ENCODE measurements at places on chromosomes 13 and 19. TPM values are rescaled to one million over a fixed set of nuclear protein-coding genes. Genes with fewer than 3 reads are reported as not detected.

Gene ZNF578
- 0.47 TPM for total RNA-seq

Gene ZNF132
- total RNA-seq = 3.1 TPM

Gene ERVK3-1
- total RNA-seq = 30.3 TPM

GRCh38 chr19:52066258-52066863, 17.7 kb upstream of the ZNF432 start:
- DNase-seq = no peak

Gene HS6ST3
- not detected for total RNA-seq

Gene VAV1
- total RNA-seq = 121 TPM

Gene KLHL26
- total RNA-seq = 9.2 TPM

GRCh38 chr19:35913589-35913988, 5.5 kb upstream of the TYROBP start:
- DNase-seq = no peak

DNA sequence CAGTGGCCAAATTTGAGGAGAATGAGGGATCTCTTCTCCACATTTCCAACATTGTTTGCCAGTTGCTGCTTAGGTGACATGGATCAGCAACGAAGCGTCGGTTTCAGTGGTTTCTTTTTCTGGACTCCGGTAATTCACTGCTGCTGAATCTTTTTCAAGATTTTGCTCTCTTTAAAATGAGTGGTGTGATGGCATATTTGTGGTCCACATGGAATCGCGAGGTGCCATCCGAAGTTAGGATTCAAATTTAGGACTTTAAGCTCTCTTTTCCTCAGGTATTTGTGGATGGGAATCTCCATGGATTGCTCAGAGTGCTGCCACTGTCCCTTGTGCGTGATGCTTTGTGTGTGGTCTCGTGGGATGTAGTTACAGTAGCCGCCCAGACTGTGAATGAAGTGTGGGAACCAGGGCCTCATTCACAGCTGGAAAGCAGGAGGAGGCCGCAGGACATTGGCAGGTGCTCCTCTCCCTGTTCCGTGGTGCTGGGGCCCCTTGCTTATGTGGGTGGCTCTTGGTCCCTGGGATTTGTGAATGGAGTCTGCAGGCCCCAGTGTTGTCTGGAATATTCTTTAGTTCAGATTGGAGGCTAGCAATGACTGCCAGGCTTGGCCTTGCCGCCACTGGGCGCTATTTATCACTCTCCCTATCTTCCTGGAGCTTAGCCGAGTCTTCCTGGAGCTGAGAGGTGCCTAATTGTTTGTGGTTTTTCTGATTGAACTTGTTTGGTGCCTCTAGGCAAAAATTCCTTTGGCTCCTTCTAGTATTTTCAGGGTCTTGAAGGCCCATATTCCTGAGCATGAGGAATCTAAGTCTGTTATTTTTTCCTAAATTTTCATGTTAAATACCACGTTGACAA, 1.5 kb downstream of the ILF3 start:
- no peak for DNase-seq

DNA sequence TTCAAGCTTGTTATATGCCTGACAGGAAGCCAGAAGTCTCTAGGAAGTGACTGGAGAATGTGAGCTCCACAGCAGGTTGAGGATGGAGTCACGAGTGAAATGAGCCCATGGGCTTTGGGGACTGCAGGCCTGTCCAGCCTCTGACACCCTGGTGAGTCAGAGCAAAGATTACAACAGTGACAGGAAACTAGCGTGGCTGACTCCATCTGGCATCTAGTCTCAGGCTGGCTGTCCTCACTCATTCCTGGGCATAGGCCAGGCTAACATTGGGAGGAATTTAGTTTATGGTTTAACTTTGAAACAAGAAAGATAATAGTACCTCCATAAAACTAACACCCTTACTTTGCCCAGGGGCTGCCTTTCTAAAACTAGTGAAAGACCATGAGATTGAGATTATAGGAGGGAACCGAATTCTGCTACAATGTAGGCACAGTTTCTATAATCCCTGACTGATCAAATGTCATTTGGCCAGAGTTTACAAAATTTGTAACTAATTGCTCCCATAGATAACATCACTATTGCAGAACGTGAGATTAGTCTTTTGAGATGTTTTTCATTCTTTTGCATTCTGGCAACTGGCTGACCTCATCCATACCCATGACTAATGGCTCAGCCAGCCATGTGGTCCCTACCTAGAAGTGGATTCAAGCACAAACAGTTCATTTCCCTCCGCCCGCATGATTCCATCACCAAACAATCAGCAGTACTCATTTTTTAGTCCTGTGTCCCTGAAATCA, 28.4 kb downstream of the PSG1 start:
- no peak for DNase-seq

GRCh38 chr13:43293986-43294385, 270.6 kb downstream of the DNAJC15 start:
- no peak for DNase-seq

- DNase-seq = peak; percentile 20
Observed at GRCh38 chr13:42356184-42356575, 84.2 kb downstream of the AKAP11 start.

GRCh38 chr13:99830931-99831330, 140.6 kb downstream of the ZIC5 start:
- DNase-seq = no peak

Gene CCDC70
- not detected for total RNA-seq

DNA sequence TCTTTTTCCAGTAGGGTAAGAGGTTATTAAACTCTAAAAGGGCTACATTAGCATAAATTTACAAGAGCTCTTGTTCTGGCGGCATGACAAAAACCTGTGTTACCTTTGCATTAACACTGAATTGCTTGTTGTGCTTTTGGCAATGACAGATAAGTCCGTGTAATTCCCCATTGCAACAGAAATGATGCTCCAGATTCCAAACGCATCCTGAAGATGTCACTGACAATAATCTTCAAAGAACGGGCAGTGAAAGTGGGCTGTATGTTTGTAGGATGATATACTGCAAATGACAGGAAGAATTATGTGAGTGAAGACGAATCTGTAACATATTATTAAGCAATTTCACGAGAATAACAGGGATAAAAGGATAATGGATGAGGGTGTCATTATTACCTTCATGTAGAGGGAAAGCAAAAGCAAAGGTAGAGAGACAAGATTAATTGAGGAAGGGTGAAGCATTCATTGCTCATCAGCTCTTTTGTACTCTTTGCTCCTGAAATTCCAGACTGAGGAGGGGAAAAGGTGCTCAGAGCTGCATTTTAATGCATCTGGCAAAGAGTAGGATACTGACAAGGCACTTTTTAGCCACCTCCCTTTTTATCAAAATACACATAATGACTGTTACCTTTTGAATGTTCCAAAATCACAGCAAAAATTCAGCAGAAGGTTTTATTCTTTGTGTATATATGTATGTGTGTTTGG, 38.5 kb upstream of the MAB21L1 start:
- no peak for DNase-seq

DNA sequence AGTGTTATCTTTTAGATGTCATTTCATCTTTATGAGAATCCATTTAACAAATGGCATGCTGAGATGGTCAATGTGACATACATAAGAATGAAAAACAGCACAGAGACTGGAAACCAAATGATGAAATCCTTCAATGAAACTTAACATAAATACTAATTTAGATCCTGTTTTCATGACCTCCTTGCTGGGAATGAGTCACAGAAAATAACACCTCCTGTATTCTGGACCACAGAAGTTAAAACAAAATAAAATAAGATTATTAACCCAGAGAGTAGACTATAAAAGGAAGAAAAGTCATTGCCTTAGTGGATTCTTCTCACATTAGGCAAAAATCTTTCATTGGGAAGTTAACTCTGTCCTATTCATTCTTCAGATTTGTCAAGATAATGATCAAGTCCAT, 1.6 kb downstream of the DIAPH3 start:
- DNase-seq = no peak

Gene ZSWIM4
- 6.3 TPM for total RNA-seq

- DNase-seq = no peak
Observed at GRCh38 chr19:52070496-52070895, 21.9 kb upstream of the ZNF432 start.

GRCh38 chr13:39040206-39040605, 1.9 kb downstream of the NHLRC3 start:
- DNase-seq = no peak

GRCh38 chr13:38871275-38871674, 119.4 kb downstream of the STOML3 start:
- no peak for DNase-seq

DNA sequence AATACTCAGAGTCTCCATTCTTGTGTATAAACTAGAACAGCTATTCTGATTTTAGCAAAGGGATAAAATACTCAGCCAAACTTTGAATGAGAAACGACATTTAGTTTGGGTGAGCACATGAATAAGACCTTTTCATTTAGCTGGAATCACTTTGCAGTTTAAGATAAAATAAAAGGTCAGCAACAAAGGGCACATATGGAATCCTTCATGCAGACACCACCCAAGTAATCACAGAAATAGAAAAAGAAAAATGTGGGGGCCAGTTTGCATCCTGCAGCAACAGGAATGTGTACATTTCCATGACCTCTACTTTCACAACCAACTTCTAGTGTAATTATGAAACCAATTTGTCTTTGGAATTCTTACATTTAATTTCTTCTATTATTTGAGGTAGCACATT, 1637.4 kb downstream of the PCDH9 start:
- DNase-seq = no peak

DNA sequence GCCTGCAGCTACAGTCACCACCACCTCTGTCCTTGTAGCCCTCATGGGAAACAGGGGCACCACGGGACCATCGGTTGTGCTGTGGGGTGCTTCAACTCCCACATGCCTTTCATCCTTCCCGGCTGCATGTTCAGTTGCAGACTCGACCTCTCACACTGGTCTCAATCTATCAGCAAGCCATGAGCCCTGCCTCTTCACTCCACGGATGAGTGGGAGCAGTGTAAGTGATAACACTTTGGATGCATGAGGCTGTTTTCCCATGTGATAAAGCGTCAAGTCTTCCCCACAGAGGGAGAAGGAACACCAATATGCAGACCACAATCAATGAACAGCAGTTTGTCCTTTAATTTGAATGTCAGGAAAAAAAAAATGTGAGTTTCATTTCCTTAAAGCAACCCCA, 12.2 kb downstream of the SERP2 start:
- no peak for DNase-seq

Gene BCL3
- 124 TPM for total RNA-seq

DNA sequence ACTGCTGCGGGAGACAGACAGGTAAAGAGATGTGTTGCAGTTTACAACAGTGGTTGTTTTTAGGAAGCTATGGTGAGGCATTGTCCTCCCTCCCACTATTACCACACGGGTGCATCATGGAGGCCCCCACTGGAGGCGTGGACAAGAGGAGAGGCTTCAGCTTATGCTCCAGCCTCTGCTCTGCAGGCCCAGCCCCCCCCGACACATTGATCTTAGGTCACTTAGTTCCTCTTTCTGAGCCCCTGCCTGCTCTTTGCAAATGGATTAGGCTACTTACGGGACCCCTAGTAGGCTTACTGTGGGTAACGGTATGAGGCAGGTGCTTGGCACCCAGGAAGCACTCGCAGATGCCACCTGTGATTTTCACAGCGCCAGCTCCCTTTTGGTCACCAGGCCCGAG, 123.9 kb downstream of the SLC7A1 start:
- no peak for DNase-seq

- DNase-seq = peak; percentile 55
Observed at GRCh38 chr19:36331353-36332228, 47.4 kb downstream of the ZFP14 start.

DNA sequence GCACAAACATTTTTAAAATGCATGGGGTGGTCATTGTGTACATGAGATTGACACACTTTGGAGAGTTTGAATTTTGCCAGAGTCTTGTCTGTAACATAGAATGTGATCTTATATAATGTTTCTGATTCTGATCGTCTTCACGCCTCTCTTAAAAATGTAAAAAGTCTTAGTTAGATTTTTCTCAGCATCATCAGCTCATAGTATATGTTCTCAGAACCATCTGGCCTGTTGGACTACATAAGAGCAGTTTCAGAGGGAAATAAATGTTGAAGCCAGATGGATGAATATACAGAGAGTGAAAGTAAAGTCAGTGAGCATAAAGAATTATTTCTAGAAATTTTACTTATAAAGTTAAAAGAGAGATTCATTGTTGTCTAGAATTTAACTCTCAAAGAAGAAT, 789.9 kb upstream of the MIR17HG start:
- DNase-seq = no peak

DNA sequence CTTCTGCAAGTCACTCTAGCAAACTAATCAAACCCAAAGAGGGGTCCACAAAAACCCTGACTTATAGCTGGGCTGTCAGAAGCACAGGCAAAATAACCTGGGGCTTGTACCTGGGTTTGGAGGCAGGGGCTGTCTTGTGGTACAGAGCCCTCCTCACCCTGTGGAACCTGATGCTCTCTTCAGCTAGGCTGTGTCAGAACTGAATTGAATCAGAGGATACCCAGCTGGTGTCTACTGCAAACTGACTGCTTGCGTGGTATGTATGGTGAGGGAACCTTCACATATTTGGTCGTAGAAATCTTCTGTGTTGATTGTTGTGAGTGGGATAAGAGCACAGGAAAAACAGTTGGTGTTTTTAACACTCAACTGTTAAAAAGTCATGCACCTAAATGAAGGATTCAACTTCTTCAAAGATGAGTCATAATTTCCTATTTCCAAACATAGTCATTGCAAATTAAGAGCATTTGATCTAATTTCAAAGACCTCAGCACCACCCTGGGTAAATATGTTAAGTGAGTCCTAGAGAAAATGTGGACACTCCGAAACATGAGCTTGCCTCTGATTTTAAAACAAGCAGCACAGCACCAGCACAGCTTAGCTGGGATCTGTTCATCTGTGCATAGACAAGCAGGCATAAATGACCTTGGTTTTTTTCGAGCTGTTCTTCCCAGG, 840.2 kb downstream of the UQCRFS1 start:
- DNase-seq = no peak

DNA sequence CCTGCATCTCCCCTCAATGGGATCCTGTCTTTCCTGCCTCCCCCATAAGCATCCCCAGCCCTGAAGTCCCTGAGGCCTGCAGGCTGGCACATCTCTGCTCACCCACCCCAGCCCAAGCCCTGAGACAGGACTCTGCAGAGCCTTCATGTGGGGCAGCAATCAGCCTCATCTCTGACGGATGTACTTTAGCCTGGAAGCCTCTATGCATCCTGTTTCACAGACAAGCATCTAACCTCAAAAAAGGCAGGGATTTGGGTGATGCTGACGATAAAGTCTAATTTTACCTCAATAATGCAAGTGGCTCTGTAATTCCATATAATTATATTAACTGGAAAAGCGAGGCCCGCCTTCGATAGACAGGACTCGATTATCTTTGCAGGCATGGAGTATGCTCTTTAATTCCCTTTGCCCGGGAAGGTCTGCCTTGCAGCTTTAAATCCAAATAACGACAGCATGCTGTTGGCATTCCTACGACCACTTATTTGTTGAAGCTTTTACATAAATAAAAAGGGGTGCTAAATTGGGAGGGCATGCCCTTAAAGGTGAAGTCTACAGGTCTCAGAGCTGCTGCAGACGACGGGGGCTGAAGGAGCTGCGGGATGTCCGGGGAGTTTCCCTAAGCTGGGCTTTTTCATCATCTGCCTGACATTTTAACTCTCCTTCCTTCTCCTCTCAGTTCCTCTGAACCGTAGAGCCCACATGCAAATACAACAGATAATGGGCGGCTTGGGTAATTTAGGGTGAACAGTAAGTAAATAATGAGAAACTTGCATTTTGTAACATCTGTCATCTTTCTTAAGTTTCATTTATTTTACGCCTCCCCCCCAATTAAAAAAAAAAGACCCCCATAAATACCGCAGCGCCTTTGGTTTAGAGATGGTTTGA, 211.5 kb downstream of the URI1 start:
- no peak for DNase-seq

Gene GTF2F2
- total RNA-seq = 20.4 TPM

Gene PRX
- total RNA-seq = 1.6 TPM

GRCh38 chr19:18171605-18172327, 1.8 kb upstream of the IFI30 start:
- DNase-seq = no peak

Data from activated naive CD4-positive, alpha-beta T cell treated with anti-CD3 and anti-CD28 coated beads, Interleukin-2, amount 50 U/mL, for 72 hours (primary cell).